ENCODE measurements at places on chromosomes 16 and 17. TPM values are rescaled to one million over a fixed set of nuclear protein-coding genes. Genes with fewer than 3 reads are reported as not detected.

DNA sequence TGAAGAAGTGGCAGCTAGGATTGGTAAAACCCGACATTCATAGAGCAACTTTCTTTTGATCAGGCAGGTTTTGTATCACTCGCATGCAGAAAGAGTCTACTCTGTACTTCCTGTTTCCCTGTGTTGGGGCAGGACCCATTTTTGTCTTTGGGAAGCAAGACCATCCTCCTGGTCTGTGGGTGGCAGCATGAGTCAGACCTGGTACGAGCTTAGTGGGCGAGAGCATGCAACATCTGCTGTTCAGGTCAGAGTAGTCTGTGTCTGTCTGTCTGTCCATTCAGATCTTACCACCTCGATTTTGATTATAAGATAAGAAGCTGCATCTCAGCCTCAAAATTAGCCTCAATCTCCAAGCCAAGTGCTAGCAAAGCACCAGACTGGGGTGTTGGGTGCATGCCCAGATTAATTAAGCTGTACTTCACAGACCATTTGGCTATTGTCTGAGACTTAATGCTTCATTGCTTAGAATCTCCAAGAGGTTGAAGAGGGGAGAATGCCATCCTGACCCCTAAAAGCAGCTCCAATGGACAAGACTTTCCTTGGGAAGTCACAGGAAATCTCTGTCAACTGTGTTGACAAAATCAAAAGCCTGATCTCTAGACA, 110.9 kb downstream of the XYLT1 start:
- no peak for DNase-seq

GRCh38 chr16:51147776-51148677, 3.0 kb downstream of the SALL1 start:
- DNase-seq: no peak

DNA sequence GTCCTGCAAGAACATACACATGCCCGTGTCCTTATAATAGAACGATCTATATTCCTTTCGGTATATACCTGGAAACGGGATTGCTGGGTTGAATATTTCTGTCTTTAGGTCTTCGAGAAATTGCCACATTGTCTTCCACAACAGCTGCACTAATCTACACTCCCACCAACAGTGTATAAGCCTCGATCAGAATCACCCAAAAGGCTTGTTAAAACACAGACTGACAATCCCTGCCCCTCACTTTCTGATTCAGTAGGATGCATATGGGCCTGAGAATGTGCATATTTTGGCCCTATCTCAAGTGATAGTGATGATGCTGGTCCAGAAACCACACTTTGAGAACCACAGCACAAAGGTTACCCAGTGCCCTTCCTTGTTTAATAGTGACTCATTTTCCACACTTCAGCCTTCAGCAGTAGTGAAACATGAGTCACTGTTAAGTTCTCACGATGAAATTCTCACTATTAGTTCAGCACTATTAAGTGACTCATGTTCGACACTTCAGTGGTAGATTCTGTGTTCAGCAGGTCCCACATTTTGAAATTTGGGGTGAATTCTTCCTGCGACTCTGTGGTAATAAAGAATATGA, 215.6 kb downstream of the GRIN2A start:
- DNase-seq: no peak

DNA sequence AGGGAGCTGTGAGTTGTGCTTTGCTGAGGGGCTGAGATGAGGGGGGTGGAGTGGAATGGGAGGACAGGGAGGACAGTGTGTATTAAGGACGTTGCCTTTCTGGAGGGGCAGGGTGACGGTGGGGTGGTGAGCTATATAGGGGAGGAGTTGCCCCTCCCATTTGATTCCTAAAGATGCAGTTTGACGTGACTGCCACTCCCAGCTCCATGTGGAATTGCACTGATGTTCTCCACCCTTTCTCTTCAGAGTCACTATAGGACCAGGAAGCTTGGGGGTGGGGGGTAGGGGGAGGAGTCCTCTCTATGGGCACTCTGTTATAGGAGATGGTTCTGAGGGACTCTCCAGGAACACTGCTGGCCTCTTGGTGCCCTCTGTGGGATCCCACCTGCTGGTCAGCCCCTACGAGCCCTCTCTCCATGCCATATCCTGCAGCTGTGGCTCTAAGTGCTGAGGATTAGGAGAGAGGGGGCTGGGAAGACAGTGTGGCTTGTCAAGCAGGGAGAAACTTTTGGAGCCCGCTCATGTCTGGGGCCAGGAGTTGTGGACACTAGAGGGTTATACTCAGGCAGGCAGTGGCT, 3.8 kb upstream of the NGFR start:
- no peak for DNase-seq

DNA sequence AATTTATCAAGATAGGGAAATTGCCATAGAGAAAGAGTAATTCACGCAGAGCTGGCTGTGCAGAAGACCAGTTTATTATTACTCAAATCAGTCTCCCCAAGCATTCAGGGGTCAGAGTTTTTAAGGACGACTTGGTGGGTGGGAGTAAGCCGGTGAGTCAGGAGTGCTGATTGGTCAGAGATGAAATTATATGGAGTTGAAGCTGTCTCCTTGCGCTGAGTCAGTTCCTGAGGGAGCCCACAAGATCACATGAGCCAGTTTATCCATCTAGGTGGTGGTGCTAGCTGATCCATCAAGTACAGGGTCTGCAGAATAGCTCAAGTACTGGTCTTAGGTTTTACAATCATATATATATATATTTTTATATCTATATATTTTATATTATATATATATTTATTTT, 6.0 kb upstream of the AQP8 start:
- DNase-seq: no peak

DNA sequence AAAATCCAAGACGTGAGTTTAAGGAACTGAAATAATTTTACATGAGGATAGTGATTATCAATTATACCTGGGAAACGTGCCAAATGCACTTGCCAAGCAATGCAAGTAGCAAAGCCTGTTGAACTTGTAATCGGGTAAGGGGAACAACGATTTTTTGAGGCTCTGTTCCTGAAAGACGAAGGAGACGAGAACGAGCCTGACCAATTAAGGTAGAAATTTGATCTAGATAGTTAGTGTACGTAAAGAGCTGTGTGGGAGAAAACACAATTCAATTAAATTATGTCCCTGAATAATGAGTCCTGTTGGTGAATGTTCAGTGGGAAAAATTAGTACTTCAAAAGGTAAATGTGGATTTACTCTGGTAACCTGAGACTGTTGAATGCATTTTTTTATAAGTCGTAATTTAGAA, 17.7 kb upstream of the KCTD5 start:
- no peak for DNase-seq

DNA sequence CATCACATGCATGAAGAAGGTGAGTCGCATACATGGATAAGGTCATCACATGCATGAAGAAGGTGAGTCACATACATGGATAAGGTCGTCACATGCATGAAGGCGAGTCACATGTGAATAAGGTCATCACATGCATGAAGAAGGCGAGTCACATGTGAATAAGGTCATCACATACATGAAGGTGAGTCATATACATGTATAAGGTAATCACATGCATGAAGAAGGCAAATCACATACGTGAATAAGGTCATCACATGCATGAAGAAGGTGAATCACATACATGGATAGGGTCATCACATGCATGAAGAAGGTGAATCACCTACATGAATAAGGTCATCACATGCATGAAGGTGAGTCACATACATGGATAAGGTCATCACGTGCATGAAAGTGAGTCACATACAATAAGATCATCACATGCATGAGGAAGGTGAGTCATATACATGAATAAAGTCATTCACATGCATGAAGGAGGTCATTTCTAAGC, 105.1 kb upstream of the SDK2 start:
- DNase-seq: no peak

- no peak for DNase-seq
These were observed 353.5 kb downstream of the TMEM114 start for GRCh38 chr16:8236816-8237215.

DNA sequence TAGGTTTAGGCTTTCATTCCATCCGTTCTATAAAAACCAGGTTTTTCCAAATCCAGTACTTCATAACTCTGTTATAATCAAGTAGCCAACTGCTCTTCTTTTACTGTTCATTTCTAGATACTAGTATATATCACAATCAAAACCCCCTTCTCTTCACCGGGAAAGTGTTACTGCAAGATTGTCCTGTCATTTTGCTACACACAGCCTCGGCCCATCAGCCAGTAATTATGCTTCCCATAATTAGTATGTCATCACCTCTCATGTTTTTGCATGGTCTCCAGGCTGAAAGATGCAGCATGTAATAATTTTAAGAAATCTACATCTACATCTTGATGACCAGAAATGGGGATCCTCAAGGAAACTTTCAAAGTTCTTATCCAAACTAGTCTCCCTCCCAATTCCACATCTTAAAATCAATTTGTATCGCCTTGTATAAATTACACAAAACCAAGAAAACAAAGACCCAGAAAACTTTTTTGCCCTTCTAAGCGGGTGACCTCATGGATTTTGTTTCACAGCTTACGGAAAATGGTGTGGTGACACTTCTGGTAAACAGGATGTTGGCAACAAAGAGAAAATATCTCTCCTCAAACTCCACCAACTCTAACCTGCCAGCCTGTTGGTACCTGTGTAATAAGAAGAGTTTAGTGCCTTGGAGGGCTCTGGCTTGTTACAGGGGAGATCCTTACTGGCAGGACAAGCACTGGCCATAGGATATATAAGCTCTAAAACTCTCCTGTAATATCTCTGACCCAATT, 9.3 kb downstream of the TACO1 start:
- no peak for DNase-seq

- no peak for DNase-seq
These were observed 55.3 kb downstream of the CCDC57 start for GRCh38 chr17:82157046-82158035.

GRCh38 chr17:47190770-47191169, 1.7 kb upstream of the CDC27 start:
- DNase-seq: no peak

DNA sequence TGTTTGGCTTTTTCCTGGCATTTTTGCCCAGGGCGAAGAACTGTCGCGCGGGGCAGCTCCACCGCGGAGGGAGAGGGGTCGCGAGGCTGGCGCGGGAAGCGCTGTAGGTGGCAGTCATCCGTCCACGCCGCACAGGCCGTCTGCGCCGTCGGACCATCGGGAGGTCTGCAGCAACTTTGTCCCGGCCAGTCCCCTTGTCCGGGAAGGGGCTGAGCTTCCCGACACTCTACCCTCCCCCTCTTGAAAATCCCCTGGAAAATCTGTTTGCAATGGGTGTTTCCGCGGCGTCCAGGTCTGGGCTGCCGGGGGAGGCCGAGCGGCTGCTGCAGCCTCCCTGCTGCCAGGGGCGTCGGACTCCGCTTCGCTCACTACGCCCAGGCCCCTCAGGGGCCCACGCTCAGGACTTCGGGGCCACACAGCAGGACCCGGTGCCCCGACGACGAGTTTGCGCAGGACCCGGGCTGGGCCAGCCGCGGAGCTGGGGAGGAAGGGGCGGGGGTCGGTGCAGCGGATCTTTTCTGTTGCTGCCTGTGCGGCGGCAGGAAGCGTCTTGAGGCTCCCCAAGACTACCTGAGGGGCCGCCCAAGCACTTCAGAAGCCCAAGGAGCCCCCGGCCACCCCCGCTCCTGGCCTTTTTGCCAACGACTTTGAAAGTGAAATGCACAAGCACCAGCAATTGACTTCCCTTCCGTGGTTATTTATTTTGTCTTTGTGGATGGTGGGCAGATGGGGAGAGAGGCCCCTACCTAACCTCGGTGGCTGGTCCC, 2.3 kb upstream of the CBX4 start:
- no peak for DNase-seq

GRCh38 chr16:28204204-28204603, 7.6 kb downstream of the XPO6 start:
- no peak for DNase-seq

DNA sequence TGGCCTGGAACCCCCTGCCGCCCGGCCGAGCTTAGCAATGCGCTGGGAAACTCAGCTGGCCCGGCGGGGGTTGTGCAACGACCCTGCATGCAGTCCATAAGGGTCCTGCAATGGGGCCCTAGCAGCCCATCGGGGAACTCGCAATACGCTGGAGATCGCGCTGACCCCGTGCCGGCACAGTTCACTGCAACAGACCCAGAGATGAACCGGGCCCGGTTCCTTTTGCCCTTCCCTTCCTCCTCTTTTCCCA, 375 bp downstream of the SLC25A11 start:
- DNase-seq: no peak

DNA sequence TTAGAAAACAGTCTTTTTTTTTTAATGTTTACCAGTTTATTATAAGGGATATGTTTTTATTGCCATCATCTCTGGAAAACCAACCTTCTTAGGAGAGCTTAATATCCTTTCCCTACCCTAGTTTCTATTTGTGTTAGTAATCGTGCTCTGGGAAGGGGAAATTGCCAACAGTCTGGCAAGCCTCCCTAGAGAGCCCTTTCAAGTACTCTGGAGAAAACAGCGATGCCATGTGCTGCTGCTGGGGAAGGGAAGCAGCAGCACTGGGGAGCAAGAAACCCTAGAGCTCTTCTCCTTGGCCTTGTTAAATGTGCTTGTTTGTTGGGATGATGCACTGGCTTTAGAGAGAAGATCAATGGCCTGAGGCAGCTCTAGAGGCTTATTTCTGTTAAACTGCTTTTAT, 10.3 kb downstream of the RETREG3 start:
- DNase-seq: no peak

DNA sequence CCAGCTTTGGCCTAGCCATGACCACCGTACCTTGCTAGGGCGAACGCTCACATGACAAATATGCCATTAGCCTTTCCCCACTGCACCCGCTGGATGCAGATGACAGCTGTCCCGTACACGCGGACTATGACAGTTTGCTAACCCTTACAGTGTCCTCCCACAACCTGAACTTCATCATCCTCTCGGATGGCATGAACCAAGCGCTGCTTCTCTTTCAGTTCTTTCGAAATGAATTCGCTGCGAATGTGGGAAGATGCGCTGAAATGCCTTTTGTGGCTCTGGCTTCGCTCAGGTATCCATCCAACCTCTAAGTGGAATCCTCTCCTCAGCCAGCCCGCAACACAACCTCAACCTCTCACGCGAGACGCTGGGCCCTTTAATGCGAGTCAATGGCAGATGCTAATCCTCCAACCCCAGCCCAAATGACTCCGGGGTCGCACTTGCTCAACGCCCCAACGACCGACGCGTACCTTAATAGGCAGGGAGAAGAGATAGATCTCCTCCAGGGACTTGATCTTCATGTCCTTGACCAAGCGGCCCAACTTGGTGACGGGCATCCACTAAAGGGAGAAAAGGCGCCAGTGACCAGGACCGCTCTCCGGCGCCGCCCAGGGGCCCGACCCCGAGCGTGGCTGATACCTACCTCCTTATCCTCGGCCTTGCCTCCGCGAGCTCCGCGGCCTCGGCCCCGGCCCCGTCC, 670 bp downstream of the RPS2 start:
- DNase-seq: no peak

- DNase-seq: no peak
These were observed 124.7 kb downstream of the HS3ST2 start for GRCh38 chr16:22938647-22939046.

The FOXL1 gene
- total RNA-seq: 2.0 TPM

The IL17C gene
- not detected for total RNA-seq

The CES1 gene
- total RNA-seq: 2.8 TPM

The SRCIN1 gene
- 3.1 TPM for total RNA-seq

The MMP28 gene
- 62.7 TPM for total RNA-seq

The TNP2 gene
- not detected for total RNA-seq

The TANGO6 gene
- 8.1 TPM for total RNA-seq

The SHISA9 gene
- 2.3 TPM for total RNA-seq

The CIBAR2 gene
- total RNA-seq: not detected

The SCIMP gene
- 0.64 TPM for total RNA-seq

The CDK5R1 gene
- total RNA-seq: 1.1 TPM

The SALL1 gene
- 1.6 TPM for total RNA-seq

All from left colon (tissue), 2 donors.